ENCODE measurements at places on chromosomes 1 and 21. TPM values are rescaled to one million over a fixed set of nuclear protein-coding genes. Genes with fewer than 3 reads are reported as not detected.

PPIAL4G gene
- not detected for total RNA-seq

MYBPH gene
- total RNA-seq = 25.9 TPM

TNFSF18 gene
- not detected for total RNA-seq

FCRL4 gene
- total RNA-seq = not detected

- DNase-seq = no peak
Observed at GRCh38 chr21:34781526-34781925, 112.7 kb downstream of the CLIC6 start.

DNA sequence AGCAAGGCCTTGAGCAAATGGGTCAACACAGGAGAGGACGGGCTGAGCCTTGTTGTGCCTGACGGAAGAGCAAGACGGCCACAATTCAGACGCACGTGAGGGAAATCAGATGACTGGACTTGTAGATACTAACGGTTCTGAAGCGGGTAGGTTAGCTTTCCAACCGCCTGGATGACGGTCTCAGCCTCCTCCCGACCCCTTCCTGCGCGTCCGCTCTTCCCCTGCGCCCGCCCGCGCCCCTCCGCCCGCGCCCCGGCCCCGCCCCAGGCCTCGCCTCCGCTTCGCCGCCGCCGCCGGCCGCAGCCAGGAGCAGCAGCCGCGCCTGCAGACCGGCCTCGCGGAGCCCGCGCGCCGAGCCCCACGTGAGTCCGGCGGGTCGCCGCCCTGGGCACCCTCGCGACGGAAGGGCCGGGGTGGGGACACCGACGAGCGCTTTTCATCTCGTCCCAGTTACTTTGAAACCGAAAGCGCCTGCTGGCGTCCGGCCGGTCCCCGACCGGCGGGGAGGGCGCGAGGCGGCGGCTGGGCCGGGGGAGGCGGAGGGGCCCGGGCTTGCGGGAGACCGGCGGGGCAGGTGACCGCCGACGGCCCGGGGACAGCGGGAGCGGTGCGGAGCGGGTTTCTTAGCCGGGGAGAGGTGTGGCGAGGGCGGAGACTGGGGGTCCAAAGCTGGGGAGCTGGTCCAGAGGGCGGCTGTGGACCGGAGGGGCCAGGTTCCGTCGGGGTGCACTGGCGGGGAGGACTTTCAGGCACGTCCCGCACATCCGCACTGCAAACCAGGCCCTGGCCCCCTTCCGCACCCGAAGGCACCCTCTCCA is at the start of gene TRAF5:
Gene TRAF5, plus strand, starts transcription at position 306 of the 818 bp plus-strand sequence. CDS start 26,407 bp downstream, outside the sequence.
- DNase-seq = peak; percentile 70

- no peak for DNase-seq
Observed at GRCh38 chr1:203058676-203058935, 27.2 kb downstream of the MYOG start.

GRCh38 chr1:17588048-17588871 is 48.8 kb downstream of the ARHGEF10L start:
- peak; percentile 92 for DNase-seq

- no peak for DNase-seq
Observed at GRCh38 chr1:180928331-180929230, 15.9 kb downstream of the KIAA1614 start.

DNA sequence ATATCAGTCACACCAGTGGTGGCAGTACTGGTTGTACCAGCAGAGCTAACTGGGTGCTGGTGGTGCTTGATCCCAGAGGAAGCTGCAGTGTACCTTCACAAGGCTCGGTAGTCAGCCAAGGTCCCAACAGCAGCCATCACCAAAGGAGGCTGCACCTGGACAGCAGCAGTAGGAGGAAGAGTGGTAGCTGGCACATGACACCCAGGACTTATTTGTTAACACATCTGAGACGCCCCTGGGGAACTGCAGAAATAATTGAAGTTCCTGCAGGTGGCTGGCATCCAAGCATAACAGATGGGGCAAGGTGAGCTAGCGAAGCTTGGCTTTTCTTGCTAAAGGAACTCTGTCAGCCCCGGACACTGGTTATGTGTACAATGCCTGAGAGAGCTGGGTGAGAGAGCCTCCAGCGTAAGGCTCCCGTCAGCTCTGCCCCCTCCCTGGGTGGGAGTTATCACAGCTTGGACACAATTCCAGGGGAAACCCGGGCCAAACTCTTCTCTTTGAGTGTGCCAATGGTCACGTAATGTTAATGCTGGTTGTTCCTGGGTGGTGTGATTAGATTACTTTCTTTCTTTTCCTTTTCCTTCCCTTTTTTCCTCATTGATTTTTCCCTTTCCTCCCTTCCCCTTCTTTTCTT is 29.1 kb upstream of the PARP1 start:
- no peak for DNase-seq

DNA sequence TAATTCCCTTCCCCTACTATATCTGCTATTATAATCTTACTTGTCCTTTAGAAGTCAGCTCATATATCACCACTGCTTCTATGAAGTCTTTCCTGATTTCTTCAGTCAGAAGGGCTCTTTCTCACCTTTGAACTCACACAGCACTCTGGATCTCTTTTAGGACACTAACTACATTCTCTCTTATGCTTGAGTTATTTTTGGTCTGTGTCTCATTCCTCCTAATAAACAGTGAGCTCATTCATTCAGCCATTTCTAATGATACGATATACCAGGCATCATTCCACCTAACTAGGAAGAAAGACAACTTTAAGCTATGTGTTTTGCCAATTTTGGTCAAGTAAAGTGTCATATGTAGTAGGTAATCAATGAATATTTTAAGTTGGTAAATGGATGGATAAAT is 1.2 kb upstream of the STYXL2 start:
- no peak for DNase-seq
